ENCODE measurements at places on chromosomes 13 and 19.

- DNase-seq: no peak
These were observed 24.9 kb downstream of the NFILZ start for GRCh38 chr19:8655340-8655709.

DNA sequence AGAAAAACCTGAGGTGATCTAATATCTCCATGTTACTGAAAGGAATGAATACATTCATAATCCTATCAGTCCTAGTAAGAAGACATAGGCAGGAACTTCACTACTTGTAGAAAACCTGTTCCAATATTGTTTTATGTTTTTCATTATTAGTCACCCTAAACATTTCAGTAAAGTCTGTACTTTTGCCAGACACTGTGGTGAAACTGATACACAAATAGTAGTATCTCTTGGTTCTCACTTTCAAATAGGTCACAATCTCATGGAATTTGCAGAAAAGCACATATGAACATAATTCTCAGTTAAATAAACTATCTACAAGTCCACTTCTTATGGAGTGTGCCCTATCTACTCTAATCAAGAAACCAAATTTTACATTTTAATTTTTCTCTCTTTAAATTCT is 88.3 kb upstream of the PCDH9 start:
- DNase-seq: no peak

- DNase-seq: no peak
These were observed 13.2 kb downstream of the PRR36 start for GRCh38 chr19:7860714-7861618.

GRCh38 chr13:40563350-40564125 is 102.9 kb downstream of the FOXO1 start:
- no peak for DNase-seq

- no peak for DNase-seq
These were observed 8.8 kb downstream of the GPC6 start for GRCh38 chr13:93235258-93236015.

- DNase-seq: peak; percentile 86
These were observed at the start of gene PLA2G4C for GRCh38 chr19:48110350-48110966. Gene PLA2G4C (minus strand): TSS chr19:48110817. CDS start chr19:48106529, 4,288 bp downstream.

GRCh38 chr19:16429066-16429758 is 42.6 kb downstream of the EPS15L1 start:
- DNase-seq: no peak

DNA sequence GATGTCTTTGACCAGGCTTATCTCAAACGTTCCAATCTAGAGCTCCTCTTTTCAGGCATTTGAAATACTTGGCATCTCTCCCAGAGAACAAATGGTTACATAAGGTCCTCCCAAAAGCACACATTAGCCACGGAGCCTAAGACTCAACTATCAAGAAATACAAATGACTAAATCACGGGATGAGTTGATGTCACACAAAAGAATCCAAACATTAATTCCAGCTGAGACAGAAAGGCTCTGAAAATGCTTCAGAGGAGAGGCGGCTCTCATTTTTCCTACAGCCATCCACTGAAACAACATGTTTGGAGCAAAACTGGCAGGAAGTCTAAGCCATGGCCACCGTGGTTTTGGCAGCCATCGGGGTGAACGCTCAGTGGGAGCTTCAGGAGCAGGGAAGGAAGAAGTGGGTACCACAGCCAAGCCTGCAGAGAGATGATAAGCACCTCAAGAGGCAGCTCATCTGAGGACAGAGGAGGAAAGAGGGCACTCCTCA is 122.5 kb downstream of the STK24 start:
- no peak for DNase-seq

- DNase-seq: no peak
These were observed 749 bp downstream of the ZNF264 start for GRCh38 chr19:57192077-57192420.

DNA sequence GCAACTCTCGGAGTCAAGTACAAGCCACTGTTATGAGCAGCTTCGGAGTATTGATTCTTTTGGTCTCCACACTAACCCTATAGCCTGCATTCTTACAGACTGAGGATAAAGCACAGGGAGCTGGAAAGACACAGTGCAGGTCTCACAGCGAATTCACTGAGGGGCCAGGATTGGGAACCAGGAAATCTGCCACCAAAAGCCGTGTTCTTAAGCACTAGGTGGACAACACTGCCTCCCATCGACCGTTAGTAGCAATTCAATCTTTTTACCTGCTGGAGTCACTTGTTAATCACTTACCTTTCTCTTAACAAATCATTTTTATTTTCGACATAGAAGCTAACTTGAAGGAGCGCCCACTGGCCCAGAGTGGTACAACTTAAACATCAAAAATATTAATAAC is 6.3 kb downstream of the PMIS2 start:
- DNase-seq: peak; percentile 29

DNA sequence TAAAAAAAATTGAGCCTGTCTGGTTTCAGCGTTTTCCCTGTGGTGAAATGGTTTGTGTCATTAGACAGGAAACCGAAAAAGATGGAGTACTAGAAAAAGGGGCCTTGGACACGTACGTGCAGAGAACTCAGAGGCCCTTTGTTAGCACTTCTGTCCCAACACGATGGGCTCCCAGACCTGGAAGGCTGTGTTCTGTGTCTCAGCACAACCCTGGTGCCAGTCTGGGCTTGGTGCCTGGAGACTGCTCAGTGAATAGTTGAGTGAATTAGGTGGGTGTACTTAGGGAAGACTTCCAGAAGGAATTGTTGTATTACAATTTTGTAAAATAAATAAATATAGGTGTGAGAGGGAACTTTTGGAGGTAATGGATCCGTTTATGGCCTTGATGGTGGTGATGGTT is 8.7 kb downstream of the ZNF71 start:
- DNase-seq: no peak

GRCh38 chr19:34493649-34494044 is 12.1 kb downstream of the WTIP start:
- no peak for DNase-seq

- no peak for DNase-seq
These were observed 346.1 kb downstream of the SLITRK1 start for GRCh38 chr13:83536153-83536552.

GRCh38 chr13:20105161-20105689 is 55.6 kb downstream of the GJA3 start:
- no peak for DNase-seq

Measured in hematopoietic multipotent progenitor cell treated with erythropoietin and hydrocortisone succinate and interleukin-3 and kit ligand, for 17 days (in vitro differentiated cells).